NCI-H1417 (cell line): ENCODE measurements at places on chromosomes 1 and 21.

- no peak for DNase-seq
Observed at GRCh38 chr1:184358256-184358655, 28.6 kb upstream of the C1orf21 start.

DNA sequence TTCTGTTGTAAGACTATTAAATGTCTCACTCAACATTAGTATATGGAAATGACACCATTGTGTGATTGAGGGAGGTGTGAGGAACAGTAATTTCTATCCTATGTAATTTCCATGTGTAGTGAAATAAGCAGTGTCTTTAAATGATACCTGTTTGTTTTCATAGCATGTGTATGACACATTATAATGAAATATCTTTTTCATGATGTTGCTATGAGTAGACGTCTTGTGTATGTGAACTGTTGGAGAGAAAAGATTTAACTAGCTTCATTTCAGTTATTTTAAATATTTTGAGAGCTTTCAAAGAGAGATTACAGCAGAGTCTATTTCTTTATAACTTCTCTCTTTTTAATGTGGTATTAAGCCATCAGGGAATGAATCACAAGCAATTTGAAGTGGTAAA lies 71.5 kb upstream of the QSOX1 start:
- DNase-seq = no peak

DNA sequence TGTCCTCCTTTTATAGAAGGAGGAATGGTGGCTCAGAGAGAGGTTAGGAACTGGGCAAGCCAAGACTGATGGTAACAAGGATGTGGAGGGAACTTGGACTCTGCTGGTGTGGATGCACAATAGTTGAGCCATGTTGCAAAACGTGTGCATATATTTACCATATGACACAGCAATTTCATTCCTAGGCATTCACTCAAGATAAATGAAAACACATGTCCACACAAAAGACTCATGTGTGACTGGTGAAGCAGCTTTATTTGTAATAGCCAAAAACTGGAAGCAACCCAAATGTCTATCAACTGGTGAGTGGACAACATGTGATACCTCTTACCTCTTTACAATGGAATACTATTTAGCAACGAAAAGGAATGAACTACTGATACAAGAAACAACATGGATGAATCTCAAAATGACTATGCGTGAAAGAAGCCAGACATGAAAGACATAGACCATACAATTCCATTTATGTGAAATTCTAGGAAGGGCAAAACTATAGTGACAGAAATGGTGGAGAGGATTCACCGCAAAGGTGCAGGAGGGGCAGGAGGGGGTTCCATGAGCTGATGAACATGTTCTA lies 36.2 kb downstream of the CAMK2N1 start:
- DNase-seq = no peak

GRCh38 chr1:181588631-181589030 lies 105.3 kb downstream of the CACNA1E start:
- DNase-seq = no peak

GRCh38 chr1:224683936-224684335 lies 67.8 kb downstream of the CNIH3 start:
- DNase-seq = peak; percentile 73

DNA sequence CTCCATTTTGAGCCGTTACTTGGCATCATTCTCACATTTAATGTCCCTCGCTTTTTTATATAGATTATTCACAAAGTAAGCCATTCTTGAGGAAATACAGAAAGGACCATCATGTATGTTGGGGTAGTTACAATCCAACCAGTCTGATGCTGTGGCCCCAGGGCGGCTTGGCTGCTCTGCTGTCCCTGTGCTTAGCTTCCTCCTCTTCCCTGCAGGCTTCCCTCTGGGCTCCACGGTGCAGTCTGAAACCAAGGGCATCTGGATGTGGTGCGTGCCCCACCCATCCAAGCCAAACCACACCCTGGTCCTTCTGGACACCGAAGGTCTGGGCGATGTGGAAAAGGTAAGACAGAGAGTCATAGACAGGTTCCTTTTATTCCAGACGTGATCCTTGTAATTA lies 5.5 kb downstream of the GBP6 start:
- DNase-seq = no peak

DNA sequence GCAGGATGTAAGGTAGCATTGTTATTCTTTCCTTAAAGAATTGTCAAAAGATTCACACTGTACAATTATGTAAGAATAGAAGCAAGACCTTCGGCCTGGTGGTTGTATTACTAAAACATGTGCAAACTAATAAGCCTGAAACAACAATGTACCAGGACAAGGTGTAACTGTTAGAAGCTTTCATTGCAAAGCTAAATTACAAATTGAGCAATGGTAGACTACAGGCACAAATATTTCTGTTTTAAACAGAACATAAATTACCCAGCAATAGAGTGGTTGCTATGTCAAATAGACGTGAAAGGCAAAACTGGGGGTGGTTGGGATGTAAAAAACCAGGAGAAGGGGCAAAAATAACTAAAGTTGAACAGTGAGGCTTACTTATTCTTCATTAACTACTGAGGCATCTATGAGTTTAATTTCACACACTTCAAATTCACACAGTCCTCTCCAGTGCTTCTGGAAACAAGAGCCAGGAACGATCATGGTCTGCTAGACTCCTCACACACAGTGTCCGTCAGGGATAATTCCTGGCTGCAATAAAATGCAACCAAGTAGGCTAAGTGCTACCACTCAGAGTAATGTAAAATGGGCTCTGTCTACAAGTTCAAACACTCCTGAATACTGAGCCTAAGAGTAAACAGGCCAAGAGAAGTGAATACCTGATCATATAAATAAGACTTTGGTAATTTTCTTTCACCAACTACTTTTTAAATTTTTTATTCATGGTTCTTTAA lies 39.3 kb upstream of the C1orf198 start:
- DNase-seq = no peak

GRCh38 chr1:184686540-184686939 lies 68.1 kb downstream of the EDEM3 start:
- no peak for DNase-seq

GRCh38 chr1:53350853-53351767 lies 23.2 kb upstream of the LRP8 start:
- DNase-seq = no peak

GRCh38 chr1:162333991-162334390 lies 42.7 kb downstream of the SPATA46 start:
- no peak for DNase-seq

DNA sequence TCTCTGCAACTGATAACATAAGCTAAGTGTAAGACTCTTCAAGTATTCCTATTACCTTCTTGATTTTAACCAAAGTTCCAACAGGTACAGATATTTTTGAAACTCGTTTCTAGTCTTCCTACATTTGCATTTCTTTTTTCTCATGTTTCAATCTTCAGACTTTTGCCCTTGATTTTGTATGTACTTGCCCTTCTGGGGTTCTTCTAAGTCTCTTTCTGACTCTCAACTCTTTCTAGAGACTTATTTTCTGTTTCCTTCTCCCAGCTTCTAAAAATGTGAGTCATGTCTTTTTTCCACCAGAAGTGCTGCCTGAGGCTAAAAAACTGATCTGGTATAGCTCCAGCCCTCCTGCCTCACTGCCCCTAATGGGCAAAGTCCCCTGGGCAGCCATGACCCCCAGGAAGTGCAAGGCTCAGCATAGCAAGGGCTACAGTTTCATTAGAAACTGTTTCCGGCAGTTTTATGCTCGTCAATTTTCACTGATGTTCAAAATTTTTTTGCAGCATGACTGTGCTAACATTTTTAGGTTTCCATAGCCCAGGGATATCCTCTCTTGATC lies 265.9 kb downstream of the SEC16B start:
- no peak for DNase-seq

DNA sequence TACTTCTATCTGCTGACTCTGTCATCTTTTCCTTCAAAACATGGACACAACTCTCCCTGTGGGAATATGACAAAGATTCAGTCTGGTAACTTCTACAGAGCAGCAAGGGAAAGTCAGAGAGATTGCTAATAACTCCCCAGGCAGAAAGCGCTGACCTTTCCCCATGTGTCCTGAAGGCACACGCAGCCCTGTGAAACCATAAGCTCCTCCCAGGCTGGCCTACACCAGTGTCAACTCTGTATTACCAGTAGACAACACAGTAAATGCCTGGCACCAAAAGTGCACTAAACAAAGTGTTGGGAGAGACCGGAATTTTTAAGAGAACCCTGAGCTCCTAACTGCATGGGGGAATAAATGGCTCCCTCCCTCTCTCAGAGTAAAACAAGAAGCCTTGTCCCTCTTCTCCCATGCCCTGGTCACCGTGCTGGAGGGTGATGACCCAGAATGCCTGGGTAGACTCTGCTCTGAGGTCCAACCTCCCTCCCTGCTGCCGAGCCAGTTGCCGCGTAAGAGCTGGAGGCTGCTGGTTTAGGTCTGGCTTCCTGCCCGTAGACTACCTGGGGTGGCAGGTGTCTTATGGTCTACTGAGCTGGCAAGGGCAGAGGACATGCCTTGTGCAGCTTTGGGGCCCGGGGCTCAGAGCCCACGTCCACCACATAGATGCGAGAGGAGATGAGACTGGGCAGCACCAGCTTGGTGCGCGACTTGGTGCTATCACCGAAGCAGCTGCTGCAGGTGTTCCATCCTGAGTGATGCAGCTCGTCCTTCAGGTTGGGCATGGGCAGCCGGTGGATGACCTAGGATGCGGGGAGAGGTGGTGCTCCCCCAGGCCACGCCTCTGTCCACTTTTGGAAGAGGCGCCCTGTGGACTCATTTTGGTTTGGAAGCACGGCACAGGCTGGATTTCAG lies 3.9 kb downstream of the SELENBP1 start:
- no peak for DNase-seq

DNA sequence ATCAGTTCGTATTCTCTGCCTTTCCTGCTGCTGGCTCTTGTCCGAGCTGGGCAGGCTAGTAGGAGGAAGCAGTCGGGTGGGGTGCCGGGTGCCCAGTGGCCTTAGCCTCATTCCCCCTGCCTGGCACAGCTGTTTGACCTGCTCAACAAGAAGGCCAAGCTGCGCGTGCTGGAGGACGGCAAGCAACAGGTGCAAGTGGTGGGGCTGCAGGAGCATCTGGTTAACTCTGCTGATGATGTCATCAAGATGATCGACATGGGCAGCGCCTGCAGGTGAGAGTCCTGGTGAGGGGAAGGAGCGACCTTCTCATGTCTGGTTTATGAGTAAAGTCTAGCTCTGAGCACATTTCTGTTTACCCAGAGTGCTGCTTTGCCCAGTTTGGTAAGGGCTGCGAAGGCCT lies 16.3 kb upstream of the RPS8 start:
- no peak for DNase-seq

DNA sequence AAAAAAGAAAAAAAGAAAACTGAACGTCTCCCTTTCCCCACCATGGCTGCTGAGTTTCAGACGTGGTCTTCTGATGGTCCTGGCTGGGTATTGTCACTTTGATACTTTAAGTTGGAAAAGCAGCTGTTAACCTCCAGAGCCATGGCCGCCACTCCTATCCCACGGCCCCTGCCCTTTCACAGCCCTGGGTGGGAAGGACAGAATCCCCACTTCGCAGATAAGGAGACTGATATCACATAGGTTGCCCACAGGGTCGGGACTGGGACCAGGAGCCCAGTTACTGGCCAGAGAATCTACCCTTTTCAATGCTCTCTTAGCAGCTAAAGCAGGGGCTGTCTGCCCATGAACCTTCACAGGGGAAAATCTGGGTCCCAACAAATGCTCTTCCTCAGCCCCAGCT lies 16.8 kb downstream of the BMP8A start:
- no peak for DNase-seq

DNA sequence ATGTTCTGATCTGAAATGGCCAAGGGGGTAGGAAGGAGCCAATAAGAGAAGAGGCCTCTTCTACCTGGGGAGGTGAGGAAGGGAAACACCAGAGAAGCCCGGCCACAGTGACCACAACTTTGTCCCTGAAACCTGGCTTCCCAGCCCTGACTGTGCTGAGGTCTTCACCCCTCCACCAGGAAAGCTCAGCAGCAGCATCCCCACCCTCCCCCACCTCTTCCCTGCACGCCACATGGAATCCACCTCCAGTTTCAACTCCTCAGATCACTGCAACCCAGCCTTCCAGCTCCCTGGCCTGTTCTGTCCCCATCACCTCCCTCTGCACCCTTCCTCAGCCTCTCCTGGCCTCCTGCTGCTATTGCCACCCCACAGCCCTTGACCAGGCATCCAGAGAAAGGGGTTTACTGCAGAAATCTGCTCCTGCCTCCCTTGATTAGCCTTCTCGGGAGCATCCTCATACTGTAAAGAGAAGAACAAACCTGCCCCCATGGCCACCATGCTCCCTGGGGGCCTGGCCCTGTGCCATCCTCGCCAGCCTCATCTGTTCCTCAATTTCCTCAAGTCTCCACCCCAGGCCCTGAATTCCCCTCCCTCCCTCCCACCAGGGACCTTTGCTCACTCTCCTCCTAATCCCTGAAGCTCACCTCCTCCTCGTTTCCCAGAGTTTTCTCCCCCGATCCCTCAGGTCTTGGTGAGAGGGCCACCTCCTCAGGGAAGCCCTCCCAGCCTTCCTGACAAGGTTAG lies 450.9 kb downstream of the MATN1 start:
- no peak for DNase-seq

- DNase-seq = no peak
Observed at GRCh38 chr1:176542352-176542751, 79.4 kb downstream of the PAPPA2 start.

GRCh38 chr1:113998361-113998760 lies 19.1 kb downstream of the OLFML3 start:
- DNase-seq = peak; percentile 10

DNA sequence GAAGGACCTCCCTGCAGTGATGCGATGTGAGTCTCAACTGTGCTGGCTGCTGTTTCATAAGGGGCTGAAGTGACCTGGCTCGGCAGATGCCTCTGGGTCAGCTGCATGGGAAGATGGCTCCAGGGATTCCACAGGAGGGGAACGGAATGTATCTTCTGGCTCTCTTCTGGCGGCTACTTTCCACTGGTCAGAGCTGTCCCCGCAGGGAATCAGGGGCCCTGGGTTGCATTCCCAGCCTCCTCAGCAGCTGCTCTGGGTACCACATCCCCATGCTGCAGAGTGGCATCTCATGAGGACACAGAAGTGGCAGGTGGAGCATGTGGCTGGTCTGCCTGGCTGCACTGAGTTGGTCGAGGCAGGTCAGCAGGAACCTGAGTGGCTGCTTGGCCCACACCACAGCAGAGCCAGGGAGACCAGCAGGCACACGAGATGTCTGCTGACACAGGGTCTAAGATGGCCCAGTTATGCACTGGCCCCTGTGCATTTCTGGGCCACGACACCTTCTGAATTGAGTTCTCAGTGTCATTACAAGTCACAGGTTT lies 42.8 kb downstream of the POFUT2 start:
- no peak for DNase-seq

GRCh38 chr1:89705901-89706699 lies 73.2 kb downstream of the LRRC8C start:
- no peak for DNase-seq

GRCh38 chr1:109312978-109313775 lies 6.4 kb upstream of the MYBPHL start:
- no peak for DNase-seq
